HFFc6 (cell line): ENCODE measurements at places on chromosomes 13 and 19.

GRCh38 chr19:3798137-3798536, 12.0 kb upstream of the MATK start:
- DNase-seq = no peak

- DNase-seq = no peak
Measured at GRCh38 chr19:6736917-6737283, 480 bp downstream of the GPR108 start.

DNA sequence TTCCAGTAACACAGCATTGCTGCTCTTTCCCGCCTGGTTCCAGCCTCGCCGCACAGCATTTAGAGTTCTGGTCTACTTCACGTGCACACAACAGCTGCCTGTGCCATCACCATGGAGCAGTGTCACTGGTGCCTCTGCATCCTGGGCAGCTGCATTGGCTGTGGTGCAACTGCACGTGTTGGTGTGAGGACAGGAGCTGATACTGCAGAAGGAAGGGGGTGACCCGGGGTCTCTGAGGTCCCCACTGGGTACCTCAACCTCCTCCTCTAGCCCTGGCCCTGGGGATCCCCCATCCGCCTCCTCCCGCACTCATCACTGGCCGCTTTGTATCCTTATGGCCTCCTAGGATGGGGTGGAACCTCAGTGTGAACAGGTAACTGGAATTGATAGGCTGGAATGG, 112.5 kb downstream of the SOX1 start:
- no peak for DNase-seq

DNA sequence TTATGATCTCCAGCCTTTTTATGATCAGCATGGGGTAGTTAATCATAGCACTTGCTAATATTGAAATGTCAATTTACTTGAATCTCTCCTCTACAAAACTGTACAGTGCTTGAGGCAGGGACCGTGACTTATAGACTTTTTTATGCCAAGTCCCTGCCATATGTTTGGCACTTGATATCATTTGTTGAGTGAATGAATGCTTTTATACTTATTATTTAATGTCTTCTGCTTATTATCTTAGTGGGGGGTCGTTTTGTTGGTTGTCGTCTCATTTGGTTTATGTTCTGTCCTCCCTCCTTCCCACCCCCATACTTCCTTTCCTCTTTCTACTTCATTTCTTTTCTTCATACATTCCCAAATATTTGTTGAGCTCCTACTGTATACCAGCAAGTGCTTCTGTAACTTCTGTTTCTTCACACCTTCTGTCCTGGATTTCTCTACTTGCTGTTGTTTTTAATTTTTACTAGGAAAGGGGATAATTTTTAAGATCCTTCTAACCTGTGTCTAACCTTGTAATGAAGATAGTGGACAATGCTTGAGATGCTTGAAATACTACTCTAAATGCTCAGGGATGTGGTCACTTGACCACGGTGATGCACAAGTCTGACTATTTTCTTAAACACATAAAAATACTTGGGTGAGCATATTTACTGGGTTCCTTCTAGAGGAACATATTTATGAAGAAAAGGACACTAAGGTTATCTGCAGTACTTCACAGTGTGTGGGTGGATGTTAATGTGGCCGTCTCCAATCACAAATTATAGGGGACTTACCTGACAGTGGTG, 223.8 kb downstream of the TDRD3 start:
- DNase-seq = no peak

GRCh38 chr19:29860492-29860891, 48.7 kb downstream of the CCNE1 start:
- DNase-seq = peak; percentile 17

DNA sequence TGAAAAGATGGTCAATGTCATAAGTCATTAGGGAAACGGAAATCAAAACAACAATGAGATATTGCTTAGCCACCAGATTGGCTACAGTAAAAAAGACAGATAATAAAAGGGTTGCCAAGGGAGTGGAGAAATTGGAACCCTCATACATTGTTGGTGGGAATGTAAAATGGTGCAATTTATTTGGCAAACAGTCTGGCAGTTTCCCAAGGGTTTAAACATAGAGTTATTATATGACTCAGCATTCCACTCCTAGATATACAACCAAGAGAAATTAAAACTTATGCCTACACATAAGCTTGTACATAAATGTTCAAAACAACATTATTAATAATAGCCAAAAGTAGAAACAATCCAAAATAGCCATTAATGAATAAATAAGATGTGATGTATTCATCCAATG, 9.9 kb upstream of the ZNF227 start:
- DNase-seq = peak; percentile 25

- DNase-seq = no peak
Measured at GRCh38 chr13:40640202-40640601, 26.2 kb downstream of the FOXO1 start.

DNA sequence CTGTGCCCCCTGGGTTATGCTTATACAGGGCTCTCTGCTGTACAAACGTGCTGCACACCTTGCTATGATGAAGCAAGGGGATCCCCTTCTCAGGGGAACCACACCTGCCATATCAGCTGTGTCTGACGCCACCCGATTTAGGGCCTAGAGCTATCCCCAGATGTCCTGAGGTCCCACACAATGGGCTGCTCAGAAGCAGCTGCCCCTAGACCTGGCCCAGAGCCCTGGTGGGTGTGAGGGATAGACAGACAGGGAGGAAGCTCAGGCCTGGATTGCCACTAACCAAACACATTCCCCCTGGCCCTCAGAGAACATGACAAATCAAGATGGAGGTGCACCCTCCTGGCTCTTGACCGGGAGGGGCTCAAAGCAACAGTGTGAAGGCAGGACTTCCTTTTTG, 59.3 kb downstream of the TSHZ3 start:
- no peak for DNase-seq

GRCh38 chr13:27483421-27483820, 33.1 kb upstream of the MTIF3 start:
- DNase-seq = no peak

GRCh38 chr19:294341-294945, 3.2 kb upstream of the PLPP2 start:
- no peak for DNase-seq

GRCh38 chr19:33780251-33780650, 16.4 kb upstream of the KCTD15 start:
- DNase-seq = no peak

- DNase-seq = no peak
Measured at GRCh38 chr13:86877441-86877840, 793.7 kb upstream of the SLITRK5 start.

DNA sequence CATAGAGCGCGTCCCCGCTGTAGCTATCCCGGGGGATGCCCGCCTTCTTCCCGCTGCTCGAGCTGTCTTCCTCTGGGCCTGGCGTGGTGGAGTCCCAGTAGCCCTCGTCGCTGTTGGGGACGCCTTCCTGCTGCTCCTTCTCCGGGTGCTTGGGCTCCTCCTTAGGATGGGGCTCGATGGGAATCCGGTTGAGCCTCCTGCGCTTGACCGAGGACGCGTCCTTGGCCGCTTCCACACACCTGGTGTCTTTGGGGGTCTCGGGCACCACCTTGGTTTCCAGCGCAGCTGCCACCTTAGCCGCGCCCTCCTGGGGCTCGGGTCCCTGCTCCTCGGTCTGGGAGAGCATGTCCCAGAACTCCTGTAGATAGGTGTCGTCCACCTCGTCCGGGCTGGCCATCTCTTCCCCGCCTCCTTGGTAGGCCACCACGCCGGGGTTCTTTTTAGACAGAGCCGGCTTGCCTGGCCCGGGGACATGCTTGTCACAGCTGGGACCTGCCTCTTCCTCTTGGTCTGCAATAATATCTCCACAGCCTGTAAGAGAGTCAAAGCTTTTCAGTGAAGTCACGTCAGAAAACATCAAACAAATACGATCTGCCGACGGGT, 2.0 kb downstream of the AMER2 start:
- no peak for DNase-seq
